Pulmonary artery endothelial cell (primary cell): ENCODE measurements at places on chromosomes 4 and X.

DNA sequence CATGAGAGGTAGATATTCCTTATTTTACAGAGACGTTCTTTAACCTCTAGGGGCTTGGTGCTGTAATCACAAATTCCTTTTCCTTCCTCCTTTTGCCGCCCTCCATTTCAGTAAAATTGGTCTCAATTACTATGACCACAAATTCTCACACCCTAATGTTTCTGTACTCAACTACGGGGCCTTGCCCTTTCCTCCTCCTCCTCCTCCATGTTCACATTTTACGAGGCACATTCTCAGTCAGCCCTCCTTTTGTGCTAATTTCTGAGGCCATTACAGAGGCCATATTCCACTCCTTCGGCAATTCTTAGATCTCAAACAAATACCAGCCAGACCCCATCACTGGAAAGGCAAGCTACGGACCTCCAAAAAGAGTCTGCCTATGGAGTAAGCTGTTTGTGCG, 92.1 kb downstream of the SH3KBP1 start:
- DNase-seq, result no peak

DNA sequence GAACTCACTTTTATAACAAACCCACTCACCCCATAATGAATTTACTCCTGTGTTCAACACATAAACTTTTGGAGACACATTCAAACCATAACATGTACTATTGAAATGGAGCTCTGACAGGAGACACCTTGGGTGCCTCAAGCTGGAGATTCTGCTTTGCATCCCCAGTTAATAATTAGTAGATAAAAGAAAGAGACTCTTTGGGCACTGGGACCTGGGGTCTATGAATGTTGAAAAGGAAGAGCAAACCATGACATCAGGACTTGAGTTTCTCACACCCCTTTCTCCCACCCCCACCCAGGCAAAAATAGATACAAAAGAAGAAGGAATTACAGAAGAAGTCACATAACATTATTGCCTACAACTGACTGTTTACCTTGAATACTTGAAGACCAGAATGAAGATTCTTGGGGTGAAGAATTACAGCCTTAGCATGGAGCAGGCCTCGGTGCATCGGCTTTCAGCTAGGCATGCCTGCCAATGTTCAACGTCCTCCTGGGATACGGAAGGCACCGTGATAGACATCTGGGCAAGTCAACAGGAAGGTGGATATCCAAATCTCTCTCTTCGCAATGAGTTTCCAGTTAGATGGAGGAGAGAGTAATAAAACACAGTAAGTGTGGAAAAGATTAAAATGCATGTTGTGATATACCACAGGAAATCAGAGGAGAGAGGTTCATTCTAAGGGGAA, 316.0 kb downstream of the TRIML1 start:
- DNase-seq, result no peak

DNA sequence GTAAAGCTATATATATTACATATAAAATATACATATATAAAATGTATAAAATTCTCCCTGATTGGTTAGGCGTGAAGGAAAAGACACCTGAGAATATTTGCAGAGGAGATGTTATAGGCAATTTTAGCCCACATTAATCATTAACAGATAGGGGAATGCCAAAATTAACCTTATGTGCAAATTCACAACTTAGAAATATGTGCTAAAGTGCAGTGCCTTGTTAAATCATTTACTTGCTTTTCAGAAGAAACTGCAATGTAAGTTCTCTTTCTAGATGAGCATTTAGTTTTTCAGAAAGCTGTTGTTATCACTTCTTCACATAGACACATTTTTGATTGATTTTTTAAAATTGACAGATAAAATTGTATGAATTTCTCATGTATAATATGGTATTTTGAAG, 5.6 kb downstream of the TASL start:
- DNase-seq, result no peak

DNA sequence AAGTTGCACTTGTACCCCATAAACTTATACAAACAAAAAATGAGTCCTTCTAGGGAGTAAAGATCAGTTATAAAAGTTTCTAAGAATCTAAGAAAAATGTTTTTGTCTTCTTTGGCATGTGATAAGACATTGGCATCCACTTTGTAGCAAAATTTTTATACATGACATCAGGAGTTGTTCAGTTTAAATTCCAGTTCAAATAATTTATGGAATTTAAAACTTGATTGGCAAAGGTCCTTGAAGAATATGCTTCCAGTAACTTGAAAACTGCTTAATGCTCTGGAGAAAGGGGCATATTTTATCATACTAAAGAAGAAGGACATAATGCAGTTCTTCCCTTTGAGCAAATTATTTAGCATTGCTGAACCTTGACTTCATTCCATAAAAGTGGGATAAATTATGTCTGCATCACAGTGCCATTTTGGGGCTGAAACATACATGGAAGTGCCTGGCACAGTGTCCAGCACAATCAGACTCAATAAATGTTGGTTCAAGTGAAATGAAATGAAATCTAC, 163.3 kb upstream of the IL15 start:
- no peak for DNase-seq

DNA sequence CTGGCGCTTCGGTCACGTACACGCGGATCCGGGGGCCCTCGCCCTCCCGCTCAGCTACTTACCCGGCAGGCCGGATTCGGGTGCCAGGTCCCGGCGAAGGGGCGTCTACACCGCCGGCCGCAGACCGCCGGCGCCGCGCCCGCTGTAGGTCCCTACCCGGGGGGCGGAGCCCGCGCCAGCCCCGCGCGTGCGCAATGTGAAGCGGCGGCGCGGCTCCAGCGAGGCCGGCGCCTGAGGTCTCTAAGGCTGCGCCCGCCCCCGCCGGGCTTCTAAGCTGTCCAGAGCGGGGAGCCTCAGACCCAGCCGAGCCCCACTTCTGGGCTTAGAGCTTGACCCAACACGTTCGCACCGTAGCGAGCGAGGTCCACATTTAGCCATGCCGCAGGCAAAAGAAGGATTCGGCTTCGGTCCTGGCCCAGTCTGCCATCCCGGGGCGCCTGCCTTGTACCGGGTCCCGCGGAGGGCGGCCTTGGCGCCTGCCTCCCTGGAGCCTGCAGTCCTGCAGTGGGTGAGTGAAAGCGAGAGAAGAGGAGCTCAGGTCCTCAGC, at the start of gene ZNF518B:
Gene ZNF518B, minus strand, starts transcription at position 172 of the 547 bp plus-strand sequence. CDS start 11,098 bp downstream, outside the sequence.
- DNase-seq, result no peak

DNA sequence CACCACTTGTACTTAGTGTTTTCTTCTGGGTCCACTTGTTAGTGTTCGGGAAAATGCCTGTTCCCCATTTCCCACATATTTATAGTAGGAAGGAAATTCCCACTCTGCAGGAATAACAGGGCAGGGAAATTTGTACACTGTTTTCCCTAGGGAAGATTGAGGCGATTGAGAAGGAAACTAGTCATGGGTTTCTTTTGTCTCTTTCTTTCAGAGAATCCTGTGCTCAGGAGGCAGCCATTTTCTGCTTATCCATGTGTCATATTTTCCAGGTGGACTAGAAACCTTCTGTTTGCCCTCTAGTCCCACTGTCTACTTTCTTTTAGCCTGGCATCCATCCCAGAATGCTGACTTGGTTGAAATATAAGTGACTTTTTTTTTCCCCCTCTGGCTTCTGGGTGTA, 299.1 kb upstream of the ANKRD50 start:
- no peak for DNase-seq

DNA sequence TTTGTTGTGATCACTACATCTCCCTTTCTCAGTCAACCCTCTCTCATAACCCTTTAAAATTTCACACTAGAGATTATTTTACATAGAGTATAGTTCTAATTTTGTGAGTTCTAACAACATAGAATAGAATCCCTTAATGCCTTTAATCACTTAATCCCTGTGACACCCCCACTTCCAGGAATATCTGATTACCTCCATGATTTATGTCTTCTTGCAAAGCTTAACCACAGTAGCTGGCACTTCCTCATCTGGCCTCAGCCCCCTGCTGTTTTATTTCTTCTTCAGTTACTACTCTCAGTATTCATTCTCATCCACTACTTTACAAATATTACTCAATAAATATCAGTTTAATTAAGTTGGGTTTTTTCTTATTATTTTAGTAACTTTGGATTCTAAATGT, 340.9 kb downstream of the CENPC start:
- no peak for DNase-seq

DNA sequence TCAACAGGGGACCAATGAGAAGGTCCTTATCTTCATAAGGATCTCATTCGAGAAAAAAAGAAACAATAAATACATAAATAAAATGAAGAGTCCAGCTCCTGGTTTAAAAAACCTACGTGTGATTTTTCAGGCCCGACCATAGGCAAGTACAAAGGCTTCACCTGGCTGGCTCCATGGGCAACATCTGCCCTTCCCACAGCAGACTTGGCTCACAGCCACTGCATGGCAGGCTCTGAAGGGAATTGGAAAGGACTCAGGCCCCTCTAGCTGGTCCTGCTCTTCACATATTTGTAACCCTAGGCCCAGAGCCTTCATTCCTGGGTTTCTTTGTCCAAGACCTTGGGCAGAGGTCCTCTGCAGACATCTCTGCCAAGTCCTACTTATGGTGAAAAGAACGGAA, 228.1 kb downstream of the QDPR start:
- DNase-seq, result no peak

- peak; percentile 65 for DNase-seq
Observed at GRCh38 chr4:41550308-41550707, 12.4 kb downstream of the LIMCH1 start.

DNA sequence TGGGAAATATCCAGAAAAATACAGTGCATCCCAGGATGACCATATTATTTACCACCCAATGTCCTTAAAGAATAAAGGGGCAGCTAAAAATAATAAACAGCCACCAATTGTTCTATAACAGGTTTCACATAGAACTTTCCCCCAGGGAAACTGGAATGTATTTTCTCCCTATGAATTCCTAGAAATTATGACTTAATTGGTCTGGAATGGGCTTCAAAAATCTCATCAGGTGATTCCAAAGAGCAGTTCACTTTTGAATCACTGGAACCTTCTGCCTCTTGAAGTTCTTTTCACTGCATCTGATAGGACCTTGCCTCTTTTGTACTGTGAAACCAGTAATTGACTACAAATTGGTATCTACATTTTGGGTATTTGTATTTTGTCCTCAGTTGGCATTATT, 119.3 kb downstream of the ZNF330 start:
- DNase-seq, result no peak

DNA sequence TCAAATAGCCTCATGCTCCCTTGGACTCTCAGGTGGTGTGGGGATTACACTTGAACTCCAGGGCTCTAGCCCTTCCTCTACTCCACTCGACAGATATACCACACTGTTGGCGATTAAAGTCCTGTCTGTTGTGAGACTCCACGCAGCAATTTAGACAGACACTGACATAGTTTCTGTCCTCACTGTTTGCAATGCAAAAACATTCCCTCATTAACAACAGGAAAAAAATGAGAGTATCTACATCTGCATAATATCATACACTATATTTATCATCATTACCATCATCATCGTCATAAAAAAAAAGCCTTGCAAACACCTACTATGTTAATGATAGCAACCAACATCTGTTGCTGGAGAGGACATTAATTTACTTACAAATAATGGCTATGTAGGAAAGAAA, 132.4 kb downstream of the RASL11B start:
- no peak for DNase-seq

DNA sequence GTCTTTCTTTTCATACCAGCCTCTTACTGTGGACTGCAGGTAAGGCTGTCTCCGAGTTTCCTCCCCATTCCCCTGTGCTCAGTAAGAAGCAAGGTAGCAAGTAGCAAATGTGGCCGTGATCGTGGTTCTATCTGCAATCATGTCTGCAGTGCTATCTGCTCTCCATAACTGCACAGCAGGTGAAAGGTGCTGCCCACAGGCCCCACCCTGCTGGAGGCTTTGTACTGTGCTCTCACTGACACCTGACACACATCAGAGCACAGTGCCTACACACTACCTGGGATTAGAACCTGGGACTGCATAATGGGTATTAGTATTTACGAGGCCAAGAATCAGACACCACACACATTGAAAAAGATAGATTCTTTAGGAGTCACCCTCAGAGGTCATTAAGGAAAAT, 15.3 kb downstream of the PGRMC1 start:
- DNase-seq, result no peak

DNA sequence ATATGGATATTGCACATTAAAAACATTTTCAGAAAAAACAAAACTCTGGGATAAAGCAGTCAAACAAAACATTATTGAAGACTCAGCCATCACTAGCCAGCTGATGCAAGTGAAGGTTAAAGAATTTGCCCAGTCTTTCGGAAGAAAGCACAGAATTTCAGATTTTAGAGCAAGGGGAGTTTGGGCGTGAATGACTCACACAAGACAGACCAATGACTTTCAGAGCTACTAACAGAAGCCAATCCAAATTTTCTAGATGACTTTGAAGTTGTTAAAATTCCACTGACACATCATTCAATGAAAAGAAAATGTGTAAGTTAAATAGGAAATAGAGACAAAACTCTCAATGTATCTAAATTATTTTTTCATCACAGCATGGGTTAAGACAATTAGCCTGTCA, 4.0 kb downstream of the MRFAP1L1 start:
- DNase-seq, result no peak

- DNase-seq, result peak; percentile 17
Observed at GRCh38 chrX:100864657-100865391, 9.3 kb downstream of the NOX1 start.

GRCh38 chr4:95754667-95755066, 85.2 kb upstream of the PDHA2 start:
- DNase-seq, result no peak

- DNase-seq, result no peak
Observed at GRCh38 chr4:180099957-180100356, 2143.2 kb upstream of the TENM3 start.

- no peak for DNase-seq
Observed at GRCh38 chr4:23720556-23720955, 169.3 kb downstream of the PPARGC1A start.

DNA sequence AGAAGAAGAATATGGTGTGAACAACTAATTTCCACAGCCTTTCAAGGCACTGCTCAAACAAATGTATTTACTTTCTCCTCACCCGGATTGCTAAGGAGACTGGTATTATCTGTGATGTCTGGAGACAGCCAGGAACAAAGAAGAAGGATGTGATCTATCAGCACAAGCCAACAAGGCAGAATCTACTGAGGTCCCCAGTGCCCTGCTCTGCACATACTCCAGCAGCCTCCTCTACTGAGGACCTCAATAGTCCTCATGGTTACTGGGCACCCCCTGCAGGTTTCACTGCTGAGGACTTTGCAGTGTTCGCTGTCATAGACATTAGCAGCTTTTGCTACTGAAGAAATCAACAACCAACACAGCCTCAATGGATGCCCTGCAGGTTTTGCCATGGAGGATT, 930.1 kb downstream of the ADGRL3 start:
- DNase-seq, result no peak
